ENCODE measurements at places on chromosomes 2 and 18.

- DNase-seq, result no peak
Observed at GRCh38 chr2:54256091-54256694, at the start of gene TSPYL6. TSS of gene TSPYL6 (minus strand) at chr2:54256229. CDS start at chr2:54256151, 78 bp downstream.

GRCh38 chr2:5725794-5726463, 33.7 kb downstream of the SOX11 start:
- no peak for DNase-seq

DNA sequence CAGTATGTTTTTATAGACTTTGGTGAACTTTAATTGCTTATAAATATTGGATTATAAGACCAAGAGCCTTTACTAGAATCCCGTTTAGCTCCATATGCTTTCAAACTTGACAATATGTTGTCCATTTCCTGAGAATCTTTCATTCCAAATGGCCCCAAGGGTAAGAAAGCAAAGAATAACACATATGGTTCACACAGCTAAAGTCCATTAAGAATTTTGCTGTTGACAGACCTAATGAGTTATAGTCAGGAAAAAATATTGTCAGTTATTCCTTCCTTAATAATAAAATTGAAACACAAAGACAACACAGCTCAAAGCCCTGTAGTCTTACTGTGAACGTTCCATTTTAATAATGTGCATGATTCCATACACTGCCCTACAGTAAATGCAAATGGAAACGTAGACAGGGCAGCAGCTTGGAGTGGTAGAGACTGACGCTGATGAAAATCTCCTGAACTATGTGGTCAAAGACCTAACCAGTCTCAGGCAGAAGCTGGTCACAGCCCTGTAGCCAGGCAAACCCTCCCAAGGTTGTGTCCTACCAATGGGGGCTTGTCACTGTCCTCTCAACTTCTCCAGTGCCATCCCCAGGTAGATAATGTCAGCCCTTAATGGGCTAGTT, 49.0 kb upstream of the ATIC start:
- DNase-seq, result no peak

GRCh38 chr2:47310801-47311560, 92.0 kb upstream of the MSH2 start:
- no peak for DNase-seq

Measured in activated CD4-positive, alpha-beta T cell treated with anti-CD3 and anti-CD28 coated beads, Interleukin-2, amount 50 U/mL, for 48 hours (primary cell).